ENCODE measurements at places on chromosomes 11 and 22. TPM values are rescaled to one million over a fixed set of nuclear protein-coding genes. Genes with fewer than 3 reads are reported as not detected.

WT1 gene
- not detected for total RNA-seq

UCP3 gene
- 6.6 TPM for total RNA-seq

CHRNA10 gene
- 0.89 TPM for total RNA-seq

CCDC87 gene
- not detected for total RNA-seq

BTBD18 gene
- not detected for total RNA-seq

CD248 gene
- total RNA-seq, result 5.9 TPM

SPDYC gene
- total RNA-seq, result not detected

FADD gene
- total RNA-seq, result 29.3 TPM

OR10D3 gene
- total RNA-seq, result not detected

MYRF gene
- total RNA-seq, result 0.94 TPM

OR52I2 gene
- not detected for total RNA-seq

INS gene
- not detected for total RNA-seq

INPP5J gene
- total RNA-seq, result 3.2 TPM

GDPD4 gene
- not detected for total RNA-seq

MICALL1 gene
- 129 TPM for total RNA-seq

SYCE3 gene
- total RNA-seq, result not detected

ARFGAP3 gene
- total RNA-seq, result 31.2 TPM

OR6A2 gene
- not detected for total RNA-seq

DEUP1 gene
- not detected for total RNA-seq

OR10A5 gene
- total RNA-seq, result not detected

OR52M1 gene
- total RNA-seq, result not detected

DEFB131B gene
- not detected for total RNA-seq

NLRP6 gene
- total RNA-seq, result 0.15 TPM

ADAMTS15 gene
- 5.6 TPM for total RNA-seq

CSRP3 gene
- total RNA-seq, result not detected

GLB1L3 gene
- 6.1 TPM for total RNA-seq

LMO2 gene
- total RNA-seq, result 11.1 TPM

SHANK3 gene
- total RNA-seq, result 13.6 TPM

CYP2R1 gene
- total RNA-seq, result 14.0 TPM

H19 gene
- total RNA-seq, result 35.3 TPM

MARK2 gene
- total RNA-seq, result 66.3 TPM

TMEM191B gene
- total RNA-seq, result not detected

VSIG10L2 gene
- 2.0 TPM for total RNA-seq

HBD gene
- not detected for total RNA-seq

MFNG gene
- 4.2 TPM for total RNA-seq

PRPF19 gene
- 127 TPM for total RNA-seq

ACR gene
- total RNA-seq, result not detected

E2F8 gene
- total RNA-seq, result 1.1 TPM

CHRM4 gene
- 2.8 TPM for total RNA-seq

OR5T1 gene
- total RNA-seq, result not detected

TPCN2 gene
- total RNA-seq, result 30.3 TPM

CHRM1 gene
- 4.9 TPM for total RNA-seq

MSANTD4 gene
- 6.2 TPM for total RNA-seq

SLCO2B1 gene
- total RNA-seq, result 6.1 TPM

SLC7A4 gene
- 0.48 TPM for total RNA-seq

OR5B21 gene
- not detected for total RNA-seq

C11orf21 gene
- total RNA-seq, result 1.2 TPM

ZNF195 gene
- 14.4 TPM for total RNA-seq

CBX7 gene
- total RNA-seq, result 40.9 TPM

SOX6 gene
- total RNA-seq, result 12.1 TPM

DDIAS gene
- total RNA-seq, result 5.7 TPM

UCP2 gene
- 9.9 TPM for total RNA-seq

FOLR1 gene
- total RNA-seq, result 1.5 TPM

CDC42EP2 gene
- total RNA-seq, result 1.9 TPM

OR6T1 gene
- not detected for total RNA-seq

OR52E5 gene
- not detected for total RNA-seq
